Activated T-cell treated with anti-CD3 and anti-CD28 coated beads, Interleukin-2, amount 50 U/mL, for 1 hour (primary cell): ENCODE measurements at places on chromosomes 7 and 10.

- no peak for DNase-seq
Measured at GRCh38 chr10:103181244-103181643, 11.8 kb downstream of the NT5C2 start.

DNA sequence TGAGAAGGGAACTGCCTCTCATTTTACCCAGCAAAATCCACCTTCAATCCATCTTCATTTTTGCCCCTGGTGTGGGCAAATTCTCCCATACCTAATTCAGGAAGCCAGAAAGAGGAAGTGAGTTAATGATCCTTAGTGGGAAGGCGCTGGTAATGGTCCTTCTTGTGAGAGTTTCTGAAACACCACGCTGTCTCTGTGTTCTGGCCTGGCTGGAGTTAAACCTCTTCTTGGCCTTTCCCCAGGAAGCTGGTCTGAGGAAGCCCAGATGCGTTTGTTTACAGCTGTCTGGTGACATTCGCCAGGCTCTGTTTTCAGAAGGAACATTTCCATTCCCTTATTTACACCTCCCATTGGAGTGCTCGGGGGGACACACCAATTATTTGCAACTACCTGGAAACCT lies 24.3 kb downstream of the HTRA1 start:
- no peak for DNase-seq

DNA sequence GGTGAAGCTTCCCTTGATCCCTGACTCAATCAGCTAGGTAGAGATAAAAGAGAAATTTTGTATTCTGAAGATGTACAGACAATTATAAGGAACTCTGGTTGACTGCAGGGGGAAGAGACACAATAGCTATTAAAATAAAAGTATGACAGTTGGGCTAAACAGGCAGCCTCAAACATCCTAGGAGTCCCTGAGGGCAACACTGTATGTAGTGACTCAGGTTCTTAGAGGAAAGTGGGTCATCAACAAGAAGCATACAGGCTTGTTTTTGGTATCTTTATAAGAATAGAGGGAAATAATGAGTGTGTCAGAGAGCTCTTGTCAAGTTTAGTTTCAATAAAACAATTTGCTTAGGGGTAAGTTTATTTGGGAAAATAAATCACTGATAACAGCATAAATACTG lies 150.3 kb downstream of the AUTS2 start:
- no peak for DNase-seq

DNA sequence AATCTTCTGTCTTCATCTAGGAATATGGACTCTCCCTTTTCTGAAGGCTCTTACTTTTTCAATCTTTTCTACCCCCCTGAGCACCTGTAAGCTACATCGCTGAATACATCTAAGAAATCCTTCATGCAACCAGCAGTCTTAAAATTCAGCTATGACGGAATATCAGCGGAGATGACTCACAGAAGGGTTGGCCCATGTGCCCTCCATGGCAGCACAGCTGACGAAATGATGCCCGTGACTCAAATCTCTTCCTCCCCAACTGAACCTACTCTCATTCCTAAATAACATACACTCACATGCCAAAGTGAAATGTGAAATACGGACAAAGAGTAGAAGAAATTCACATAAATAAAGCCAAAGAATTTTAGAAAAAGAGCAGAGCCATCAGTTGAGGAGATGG lies 30.3 kb upstream of the NCAPG2 start:
- DNase-seq: no peak

GRCh38 chr7:98294798-98295382 lies 13.4 kb downstream of the BRI3 start:
- DNase-seq: no peak

DNA sequence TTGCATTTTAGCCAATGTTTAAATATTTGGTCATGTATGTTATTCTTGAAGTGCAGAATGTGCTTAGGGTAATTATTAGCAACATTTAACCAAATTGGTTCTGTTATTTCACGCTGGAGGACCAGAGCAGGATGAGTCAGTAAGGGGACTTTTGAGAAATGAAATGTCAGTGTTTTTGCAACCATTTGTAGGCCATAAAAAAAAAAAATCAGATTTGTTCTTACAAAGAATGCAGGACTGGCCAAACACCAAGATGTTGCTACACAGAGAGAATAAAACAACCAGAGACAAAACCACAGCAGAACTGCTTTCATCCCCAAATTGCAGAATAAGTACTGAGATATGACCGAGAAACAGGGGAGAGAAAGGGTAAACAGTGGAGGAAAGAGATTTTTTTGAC lies 62.1 kb downstream of the TPST1 start:
- no peak for DNase-seq
